Cardiac septum (tissue), 1 donor: ENCODE measurements at places on chromosomes 3 and 15.

- no peak for DNase-seq
These were observed 46.5 kb upstream of the MANF start for GRCh38 chr3:51338632-51339031.

DNA sequence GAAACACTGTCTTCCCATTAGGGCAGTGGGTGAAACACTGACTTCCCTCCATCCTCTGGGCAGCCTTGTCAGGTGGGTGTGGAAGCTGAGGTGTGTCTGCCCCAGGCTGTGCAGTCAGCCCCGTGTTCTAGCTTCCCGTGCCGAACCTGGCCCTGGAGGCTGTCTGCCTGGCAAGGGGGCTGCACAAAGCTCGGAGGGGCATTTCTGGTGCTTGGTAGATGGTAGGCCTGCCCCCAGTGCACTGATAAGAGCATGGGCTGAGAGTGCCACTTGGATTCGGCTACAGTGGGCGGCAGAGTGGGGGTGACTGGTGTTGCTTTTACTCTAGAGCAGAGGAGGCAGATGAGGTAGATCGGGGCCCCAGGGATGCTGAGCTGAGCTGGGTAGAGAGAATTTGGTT lies 21.3 kb downstream of the IGF1R start:
- no peak for DNase-seq

DNA sequence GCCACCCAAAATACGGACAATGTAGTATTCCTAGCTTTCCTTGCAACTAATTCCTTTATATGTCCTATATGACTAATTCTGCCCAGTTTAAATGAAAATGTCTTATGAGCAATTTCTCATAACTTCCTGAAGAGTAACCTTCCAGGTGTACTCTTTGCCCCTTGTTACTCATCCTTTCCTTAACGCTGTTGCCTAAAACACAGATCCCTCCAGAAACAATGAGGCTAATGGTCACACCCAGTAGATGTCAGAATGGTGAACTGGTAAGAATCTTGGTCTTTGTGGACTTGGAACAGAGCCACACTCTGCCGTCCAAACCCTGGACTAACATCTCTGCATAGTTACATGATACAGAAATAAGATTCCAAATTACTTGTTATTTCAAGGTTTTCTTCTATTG lies 497.9 kb downstream of the IGSF11 start:
- no peak for DNase-seq

DNA sequence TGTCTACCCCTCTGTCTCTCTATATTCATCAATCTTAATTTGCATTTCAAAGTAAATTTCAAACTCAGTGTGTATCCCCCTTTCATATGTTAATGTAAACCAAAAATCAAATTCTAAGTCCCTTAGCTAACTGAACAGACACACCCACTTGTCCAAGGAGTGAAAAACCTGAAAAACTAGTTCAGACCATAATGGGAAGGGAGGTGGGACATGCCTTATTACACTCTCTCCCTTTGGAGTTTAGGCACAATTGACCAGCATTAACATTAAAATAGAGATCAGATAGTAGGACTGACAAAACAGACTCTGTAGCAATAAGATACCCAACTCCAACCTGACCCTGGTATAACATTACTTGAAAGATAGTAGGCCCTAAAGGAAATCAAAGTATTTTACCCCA lies 247.7 kb upstream of the GADL1 start:
- no peak for DNase-seq

DNA sequence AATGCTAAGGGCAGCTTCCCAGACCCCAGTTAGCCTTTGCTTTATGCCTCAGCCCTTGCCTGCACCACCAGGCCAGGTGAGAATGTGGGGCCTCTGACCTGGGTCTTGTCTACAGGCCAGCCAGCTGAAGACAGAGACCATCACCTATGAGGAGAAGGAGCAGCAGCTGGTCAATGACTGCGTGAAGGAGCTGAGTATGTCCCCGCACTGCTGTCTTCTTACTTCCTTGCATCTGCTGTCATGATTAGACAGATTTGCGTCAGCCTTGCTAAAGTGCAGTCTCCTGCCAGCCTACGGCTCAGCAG lies 74.6 kb downstream of the CCK start:
- no peak for DNase-seq

GRCh38 chr3:194129581-194130133 lies 6.3 kb upstream of the HES1 start:
- DNase-seq = no peak

- no peak for DNase-seq
These were observed 67.9 kb upstream of the UBE2E2 start for GRCh38 chr3:23135026-23135785.

- DNase-seq = no peak
These were observed 584 bp upstream of the XCR1 start for GRCh38 chr3:46027736-46028397.

DNA sequence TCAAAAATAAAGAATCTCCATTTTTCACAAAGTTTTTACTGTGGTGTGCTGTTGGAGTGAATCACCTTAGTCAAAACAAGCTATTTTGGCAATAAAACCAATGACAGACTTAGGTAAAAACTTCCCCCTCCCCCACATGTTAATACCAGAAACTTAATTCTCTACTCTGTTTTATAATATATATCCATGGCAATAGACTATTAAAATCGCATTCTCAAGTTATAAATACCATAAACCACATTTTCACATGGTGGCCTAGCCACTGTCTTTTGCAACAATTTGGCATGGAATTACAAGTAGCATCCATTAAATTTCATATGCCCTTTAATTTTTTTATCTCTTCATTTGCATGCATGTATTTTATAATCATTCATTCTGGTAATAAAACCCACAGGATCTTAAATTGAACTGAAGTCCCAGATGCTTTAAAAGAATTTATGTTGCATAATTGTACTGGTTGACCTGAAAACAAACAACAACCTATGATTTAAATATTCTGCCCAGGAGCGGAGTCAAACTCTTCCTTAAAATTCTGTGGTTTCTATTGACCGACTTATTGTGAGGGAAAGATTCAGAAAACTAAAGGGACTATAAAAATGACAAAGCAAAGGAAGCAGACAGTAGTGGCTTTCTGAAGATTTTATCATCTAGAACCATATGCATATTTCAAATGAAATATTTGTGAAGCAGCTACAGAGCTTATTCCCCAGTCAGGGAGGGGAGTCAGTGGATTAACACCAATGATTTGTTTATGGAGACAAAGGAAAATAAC lies 229.0 kb upstream of the TBL1XR1 start:
- DNase-seq = no peak

DNA sequence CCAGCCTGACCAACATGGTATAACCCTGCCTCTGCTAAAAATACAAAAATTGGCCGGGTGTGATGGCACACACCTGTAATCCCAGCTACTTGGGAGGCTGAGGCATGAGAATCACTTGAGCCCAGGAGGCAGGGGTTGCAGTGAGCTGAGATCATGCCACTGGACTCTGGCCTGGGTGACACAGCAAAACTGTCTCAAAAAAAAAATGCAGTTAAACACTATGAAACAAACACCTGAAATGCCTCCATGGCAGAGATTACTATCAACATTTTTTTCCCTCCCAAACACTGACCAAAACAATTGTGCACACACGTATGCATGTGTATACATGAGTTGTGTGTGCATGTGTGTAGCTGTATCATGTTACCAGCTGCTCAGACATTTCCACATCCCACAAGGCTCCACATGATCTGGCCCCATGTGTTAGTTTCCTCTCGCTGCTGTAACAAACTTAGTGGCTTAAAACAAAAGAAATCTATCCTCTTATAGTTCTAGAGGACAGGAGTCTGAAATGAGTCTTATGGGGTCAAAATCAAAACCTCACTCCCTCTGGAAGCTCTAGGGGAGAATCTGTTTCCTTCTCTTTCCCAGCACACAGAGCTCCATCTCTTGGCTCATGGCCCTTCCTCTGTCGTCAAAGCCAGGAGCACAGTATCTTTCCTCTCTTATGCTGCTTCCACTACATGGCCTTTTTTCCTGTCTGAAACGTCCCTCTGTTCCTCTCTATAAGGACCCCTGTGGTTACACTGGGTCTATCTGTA lies 34.5 kb downstream of the SLC41A3 start:
- no peak for DNase-seq

GRCh38 chr15:48499978-48500377 lies 145.5 kb downstream of the FBN1 start:
- DNase-seq = no peak

- DNase-seq = no peak
These were observed 56.0 kb downstream of the RPLP1 start for GRCh38 chr15:69508659-69509058.

- DNase-seq = no peak
These were observed 161.9 kb upstream of the TNIK start for GRCh38 chr3:171622126-171622525.

GRCh38 chr3:82044930-82045705 lies 283.7 kb upstream of the GBE1 start:
- DNase-seq = no peak

DNA sequence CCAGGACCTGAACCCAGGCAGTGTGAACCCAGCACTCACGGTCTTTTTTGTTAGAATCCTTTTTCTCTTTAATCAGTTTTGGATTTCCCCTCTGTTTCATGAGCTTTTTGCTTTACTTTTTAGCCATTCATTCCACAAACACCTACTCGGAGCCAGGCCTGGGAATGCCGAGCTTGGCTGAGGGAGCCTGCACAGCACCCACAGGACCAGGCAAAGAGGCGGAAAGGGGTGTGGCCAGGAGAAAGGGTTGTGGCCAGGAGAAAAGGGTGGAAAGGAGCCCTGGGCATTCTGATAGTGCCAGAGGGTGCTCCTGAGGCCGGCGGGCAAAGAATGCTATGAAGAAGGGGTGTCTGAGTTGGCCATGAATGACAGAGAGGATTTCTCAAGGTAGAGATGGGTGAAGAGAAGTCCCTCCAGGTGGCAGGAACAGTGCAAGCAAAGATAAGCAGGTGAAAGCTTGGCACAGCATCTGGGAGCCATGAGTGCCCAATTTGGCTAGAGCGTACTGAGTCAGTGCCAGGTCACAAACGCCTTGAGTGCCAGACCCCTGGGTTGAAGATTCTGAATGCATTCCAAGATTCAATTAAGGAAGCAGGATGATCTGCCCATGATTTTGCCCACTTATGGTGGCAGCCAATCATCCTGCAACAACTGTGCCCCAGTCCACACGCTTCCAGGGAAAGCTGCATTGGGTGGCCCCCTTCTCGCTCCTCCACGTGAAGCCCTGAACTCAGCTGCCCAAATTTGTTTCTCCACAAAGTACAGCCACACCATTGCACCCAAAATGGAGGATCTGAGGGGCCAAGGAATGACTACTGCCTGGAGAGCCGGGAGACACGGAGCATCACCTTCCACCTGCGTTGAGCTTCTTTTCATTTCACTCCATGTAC lies 157.2 kb downstream of the XXYLT1 start:
- DNase-seq = peak; percentile 19

- no peak for DNase-seq
These were observed 34.1 kb upstream of the FBLN2 start for GRCh38 chr3:13514639-13515435.
